Uterus (tissue), 4 donors: ENCODE measurements at places on chromosomes 2 and 18. TPM values are rescaled to one million over a fixed set of nuclear protein-coding genes. Genes with fewer than 3 reads are reported as not detected.

DNA sequence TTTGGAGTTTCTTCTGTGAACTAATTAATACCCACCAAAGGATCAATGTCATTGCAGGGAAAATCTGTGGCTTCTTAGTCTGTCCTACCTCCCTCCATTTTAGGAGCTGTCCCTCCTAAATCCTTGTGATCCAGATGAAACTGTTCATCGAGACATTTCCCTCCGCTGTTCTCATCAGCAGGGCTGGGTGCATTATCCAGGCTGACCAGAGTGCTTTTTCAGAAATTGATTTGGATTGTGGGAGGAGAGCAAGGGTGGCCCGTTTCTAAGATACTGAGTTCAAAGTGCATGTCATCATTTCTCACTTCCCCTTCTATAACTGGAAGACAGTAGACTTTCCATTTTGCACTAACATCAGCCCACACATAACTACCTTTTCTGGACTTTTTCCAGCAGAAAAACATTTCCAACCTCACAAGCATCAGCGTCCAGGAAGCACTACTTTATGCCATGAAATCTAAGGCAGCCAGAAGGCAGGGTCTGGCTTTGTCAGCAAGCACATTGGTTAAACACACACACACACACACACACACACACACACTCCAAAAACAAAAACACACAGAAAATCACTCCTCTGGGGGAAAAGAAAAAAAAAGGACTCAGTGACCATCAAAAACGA lies 94.1 kb downstream of the ANKRD44 start:
- DNase-seq: no peak

GRCh38 chr2:31535768-31536167 lies 45.0 kb downstream of the SRD5A2 start:
- no peak for DNase-seq

DNA sequence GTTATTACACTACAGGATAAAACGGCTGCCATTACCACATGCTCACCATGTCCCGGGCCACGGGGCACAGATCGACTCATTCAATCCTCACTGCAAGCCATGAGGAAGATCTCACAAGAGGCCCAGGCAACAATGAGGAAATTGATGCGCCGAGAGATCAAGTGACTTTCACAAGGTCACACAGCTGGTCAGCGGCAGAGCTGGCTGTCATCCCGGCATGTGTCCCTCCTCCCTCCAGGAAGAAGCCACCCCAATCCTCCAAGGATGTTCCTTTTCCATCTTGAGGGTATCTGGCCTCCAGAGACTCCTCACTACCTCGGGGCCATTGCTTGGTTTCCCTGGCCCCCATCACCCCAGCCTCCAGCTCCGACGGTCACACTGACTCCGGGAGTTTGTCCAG lies 65.3 kb upstream of the GLI2 start:
- no peak for DNase-seq

- DNase-seq: no peak
These were observed 115.9 kb downstream of the HAUS1 start for GRCh38 chr18:46220116-46220515.

- no peak for DNase-seq
These were observed 15.6 kb upstream of the CXCR4 start for GRCh38 chr2:136133586-136133985.

- no peak for DNase-seq
These were observed 160.2 kb downstream of the GALNT14 start for GRCh38 chr2:30978044-30978443.

- DNase-seq: no peak
These were observed 414.3 kb downstream of the MEIS1 start for GRCh38 chr2:66849153-66849755.

DNA sequence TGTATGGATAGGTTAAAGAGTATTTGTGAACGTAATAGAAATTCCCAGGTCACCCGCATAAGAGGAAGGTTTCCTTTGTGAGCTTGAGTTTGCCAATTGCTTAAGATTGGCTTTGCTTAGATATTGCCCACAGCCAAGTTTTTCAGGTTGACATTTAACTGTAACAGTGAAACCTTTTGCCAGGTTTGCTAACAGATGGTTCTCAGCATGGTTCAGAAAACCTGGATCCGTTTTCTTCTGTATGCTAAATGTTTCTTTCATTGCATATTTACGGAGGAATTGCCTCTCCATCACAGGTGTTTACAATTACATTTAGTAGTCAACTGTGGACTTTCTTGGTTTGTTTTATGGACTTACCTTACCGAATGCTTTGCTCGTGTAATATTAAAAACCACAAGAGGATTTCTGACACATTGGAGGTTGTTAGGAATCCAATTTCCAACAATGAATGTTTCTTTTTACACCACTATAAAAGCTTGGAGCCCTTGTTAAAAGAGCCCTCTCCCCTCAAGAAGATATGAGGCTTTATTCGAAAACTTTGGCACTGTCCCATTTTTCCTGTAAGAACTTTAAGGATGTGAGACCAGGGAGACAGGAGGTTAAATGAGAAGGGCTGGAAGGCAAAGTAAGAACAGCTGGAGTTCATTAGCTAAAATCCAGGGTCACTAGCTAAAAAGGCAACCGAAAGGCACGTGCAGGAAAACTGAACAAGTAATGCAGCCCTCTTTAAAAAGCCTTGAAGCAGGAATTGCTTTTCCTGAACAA lies 7.8 kb downstream of the CDK15 start:
- no peak for DNase-seq

- DNase-seq: no peak
These were observed 1.4 kb downstream of the CLUL1 start for GRCh38 chr18:598124-598589.

DNA sequence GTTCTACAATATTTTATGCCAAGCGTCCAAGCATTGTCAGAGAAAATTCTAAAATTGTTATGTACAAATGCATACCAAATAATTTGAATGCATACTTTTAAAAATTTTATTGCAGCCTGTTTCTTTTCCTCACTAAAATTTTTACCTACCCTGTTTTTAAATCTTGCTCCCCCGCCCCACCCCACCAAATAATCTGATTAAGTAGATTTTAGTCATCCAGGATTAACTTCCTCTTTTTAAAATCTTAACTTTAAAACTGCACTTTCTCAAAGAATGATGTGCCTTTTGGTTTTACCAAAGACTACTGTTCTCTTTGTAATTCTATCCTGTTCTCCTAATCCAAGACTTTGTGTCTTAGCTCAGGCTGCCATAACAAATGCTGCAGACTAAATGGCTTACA lies 269.4 kb upstream of the FN1 start:
- DNase-seq: no peak

DNA sequence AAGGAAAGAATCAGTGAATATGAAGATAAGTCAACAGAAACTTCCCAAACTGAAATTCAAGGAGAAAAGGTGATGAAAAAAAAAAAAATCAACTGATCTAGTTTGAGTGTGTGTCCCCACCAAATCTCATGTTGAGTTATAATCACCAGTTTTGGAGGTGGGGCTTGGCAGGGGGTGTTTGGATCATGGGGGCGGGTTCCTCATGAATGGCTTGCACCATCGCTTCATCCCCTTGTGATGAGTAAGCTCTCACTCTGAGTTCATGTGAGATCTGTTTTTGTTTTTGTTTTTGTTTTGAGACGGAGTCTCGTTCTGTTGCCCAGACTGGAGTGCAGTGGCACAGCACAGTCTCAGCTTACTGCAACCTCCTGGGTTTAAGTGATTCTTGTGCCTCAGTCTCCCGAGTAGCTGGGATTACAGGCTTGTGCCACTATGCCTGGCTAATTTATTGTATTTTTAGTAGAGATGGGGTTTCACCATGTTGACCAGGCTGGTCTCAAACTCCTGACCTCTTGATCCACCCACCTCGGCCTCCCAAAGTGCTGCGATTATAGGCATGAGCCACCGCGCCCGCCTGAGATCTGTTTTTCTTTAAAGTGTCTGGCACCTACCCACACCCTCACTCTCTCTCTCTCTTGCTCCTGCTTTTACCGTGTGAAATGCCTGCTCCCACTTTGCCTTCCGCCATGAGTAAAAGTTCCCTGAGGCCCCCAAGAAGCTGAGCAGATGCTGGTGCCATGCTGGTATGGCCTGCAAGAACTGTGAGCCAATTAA lies 4.0 kb upstream of the SLC66A2 start:
- DNase-seq: no peak

DNA sequence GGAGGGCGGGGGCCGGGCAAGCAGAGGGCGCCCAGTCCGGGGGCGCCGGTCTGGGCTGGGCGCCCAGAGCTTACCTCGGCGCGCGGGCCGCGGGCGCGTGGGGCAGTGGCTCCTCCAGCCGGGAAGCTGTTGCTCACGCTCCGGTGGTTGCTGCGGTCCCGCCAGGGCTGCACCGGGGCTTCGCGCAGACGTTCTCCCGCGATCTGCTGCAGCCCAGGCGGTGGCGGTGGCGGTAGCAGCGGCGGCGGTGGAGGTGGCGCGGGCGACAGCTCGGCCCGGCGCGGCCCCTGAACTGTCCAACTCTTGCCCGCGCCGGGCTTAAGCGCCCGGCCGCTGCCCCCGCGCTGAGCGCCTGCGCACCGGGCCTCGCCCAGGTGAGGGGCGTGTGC lies 391 bp downstream of the ZNF385B start:
- no peak for DNase-seq

- DNase-seq: no peak
These were observed 243.7 kb downstream of the LTBP1 start for GRCh38 chr2:33190393-33190937.

DNA sequence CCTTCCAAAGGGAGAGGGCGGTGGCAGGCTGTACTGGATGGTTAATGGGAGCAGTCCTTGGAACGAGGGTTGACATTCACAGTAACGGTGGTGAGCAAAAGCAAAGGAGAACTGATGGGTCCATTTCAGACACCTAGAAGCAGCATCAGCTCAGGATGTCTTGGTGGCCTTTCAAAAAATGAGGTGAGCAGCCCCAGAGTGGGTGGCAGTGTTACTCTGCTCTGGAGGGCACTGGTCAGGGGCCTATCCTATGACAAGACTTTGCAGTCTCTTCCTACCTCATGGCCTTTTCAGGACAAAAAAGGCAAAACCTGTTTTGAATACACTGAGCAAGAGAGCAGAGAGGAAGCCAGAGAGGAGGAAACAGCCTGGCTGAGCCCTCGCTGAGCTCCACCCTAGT lies 23.5 kb downstream of the CAPN14 start:
- DNase-seq: no peak

- no peak for DNase-seq
These were observed 45.2 kb upstream of the PGAP1 start for GRCh38 chr2:196971574-196972279.

- no peak for DNase-seq
These were observed 10.2 kb upstream of the GTF2A1L start for GRCh38 chr2:48607307-48608014.

DNA sequence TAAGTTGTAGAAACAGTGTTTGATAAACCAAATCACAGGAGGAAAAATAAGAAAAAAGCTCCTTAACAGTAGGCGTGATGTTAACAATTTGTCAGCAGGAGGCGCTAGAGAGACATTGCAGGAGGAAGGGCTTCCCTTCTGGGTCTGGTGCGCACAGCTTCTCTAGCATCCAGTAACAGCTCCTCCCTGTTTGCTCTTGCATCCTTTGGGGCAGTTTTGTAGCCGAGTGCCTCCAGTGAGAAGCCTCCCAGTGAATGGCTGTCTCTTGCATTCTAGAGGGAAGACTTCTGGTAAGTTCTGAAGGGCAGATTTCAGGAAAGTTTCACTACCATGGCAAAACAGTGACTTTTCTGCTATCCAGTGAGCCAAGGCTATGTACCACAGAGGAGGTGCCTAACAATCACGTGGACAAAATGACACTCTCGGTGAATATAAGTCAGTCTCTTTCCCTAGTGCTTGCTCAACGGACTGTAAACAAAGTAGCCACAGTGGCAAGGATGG lies 9.5 kb upstream of the ZNF396 start:
- DNase-seq: peak; percentile 28

NEU2 gene
- total RNA-seq: not detected

GALM gene
- 9.4 TPM for total RNA-seq

CEP192 gene
- total RNA-seq: 35.3 TPM

MC4R gene
- not detected for total RNA-seq

CCDC148 gene
- total RNA-seq: not detected

NAT8 gene
- total RNA-seq: not detected

NEB gene
- 2.2 TPM for total RNA-seq

SERPINB12 gene
- not detected for total RNA-seq

CELF4 gene
- total RNA-seq: not detected

REEP1 gene
- total RNA-seq: 9.7 TPM
